ENCODE measurements at places on chromosomes 1 and 21.

DNA sequence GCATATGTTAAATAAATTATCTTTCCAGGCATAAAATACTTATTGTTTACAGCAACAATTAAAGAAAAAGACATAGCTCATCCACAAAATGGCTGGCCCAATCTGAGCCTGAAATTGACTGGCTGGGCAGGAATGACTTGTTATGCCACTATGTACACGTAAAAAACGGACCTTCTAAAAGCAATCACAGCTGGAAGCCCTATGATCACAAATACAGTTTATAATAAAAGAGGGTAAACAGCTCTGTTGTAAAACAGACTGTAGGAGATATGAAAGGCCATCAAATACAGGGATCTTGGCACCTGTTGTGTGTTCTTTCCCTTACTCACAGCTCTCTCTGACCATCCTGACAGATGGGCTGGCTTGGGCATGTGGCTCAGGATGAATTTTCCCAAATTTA lies 70.5 kb upstream of the DMRTA2 start:
- DNase-seq: no peak

DNA sequence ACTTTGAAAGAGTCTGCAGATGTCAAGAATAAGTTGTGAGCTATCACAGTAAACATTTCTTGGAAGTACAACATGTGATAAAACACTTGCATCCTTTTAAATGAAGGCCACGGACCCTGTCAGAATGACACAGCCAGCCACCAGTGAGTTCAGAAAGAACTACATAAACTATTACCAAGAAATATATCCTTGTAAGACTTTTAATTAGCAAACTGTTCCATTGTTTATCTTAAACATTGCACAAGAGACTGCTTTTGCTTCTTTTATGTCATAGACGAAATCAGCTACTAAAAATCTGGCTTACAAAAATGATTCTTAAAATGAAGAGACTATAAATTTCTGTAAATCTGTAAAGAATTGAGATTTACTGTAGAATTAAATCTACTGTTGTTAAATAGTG lies 17.9 kb downstream of the LRRC7 start:
- no peak for DNase-seq

- no peak for DNase-seq
Observed at GRCh38 chr1:232018231-232019025, 391.8 kb downstream of the DISC1 start.

DNA sequence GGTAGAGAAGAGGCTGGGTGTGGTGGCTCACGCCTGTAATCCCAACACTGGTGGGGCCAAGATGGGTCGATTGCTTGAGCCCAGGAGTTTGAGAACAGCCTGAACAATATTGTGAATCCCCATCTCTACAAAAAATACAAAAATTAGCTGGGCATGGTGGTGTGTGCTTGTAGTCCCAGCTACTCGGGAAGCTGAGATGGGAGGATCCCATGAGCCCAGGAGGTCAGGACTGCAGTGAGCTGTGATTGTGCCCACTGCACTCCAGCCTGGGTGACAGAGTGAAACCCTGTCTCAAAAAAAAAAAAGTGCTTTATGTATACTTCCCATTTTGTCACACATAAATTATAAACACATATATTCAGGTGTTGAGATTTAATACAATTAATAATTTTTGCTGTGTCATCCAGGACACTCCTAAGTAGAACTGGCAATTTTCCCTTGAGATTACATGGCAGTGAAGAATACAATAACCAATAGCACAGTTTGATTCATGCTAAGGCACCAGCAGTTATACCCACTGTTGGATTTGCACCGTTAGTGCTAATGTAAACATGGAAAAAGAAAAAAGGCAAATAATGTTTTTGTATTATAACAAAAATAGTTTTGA lies 15.5 kb downstream of the GABPB2 start:
- DNase-seq: no peak

GRCh38 chr1:118963456-118964430 lies 24.4 kb downstream of the TBX15 start:
- no peak for DNase-seq

GRCh38 chr1:17220287-17220686 lies 15.4 kb downstream of the PADI1 start:
- no peak for DNase-seq

All from stimulated activated CD4-positive, alpha-beta T cell treated with anti-CD3 and anti-CD28 coated beads, Interleukin-1b, Interleukin-23, amount 100 ng/mL, for 24 hours (primary cell).